CD4-positive, alpha-beta T cell treated with Interleukin-21 for 1 hour (primary cell): ENCODE measurements at places on chromosomes 4 and X.

- no peak for DNase-seq
Observed at GRCh38 chr4:15084780-15085179, 82.5 kb downstream of the CPEB2 start.

- no peak for DNase-seq
Observed at GRCh38 chr4:147103403-147103946, 157.8 kb upstream of the TTC29 start.

- no peak for DNase-seq
Observed at GRCh38 chrX:129239371-129239770, 283.9 kb downstream of the SMARCA1 start.

DNA sequence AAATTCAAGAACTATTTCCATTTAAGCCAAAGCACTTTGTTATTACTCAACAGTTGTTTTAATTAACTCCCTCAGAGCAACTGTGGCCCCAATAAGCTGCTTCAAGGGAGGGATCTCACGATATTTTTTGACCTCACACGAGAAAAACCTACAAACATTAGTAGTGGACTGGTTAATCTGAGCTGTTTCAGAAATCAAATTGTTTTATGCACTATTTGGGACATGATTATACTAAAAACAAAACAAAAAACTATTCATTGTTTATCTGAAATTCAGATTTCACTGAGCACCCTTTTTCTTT lies 74.3 kb downstream of the DCHS2 start:
- no peak for DNase-seq

DNA sequence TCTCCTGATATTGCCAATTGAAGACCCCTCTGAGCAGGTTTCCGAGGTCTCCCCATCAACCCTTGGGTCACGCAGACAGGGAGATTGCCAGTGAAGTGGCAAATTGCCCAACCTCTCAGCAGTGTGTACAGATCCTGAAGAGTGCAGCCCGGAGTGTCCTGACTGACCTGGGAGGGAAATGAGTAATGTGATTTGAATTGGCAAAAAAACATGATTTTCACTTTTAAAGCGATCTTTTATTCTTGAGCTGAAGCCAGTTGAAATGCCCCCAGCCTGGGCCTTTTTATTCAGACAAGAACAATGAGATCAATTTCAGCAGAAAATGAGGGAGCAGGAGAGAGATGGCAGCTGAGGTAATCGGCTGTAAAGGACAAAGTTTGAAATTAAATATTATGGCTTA lies 401.8 kb downstream of the RAPGEF2 start:
- no peak for DNase-seq

DNA sequence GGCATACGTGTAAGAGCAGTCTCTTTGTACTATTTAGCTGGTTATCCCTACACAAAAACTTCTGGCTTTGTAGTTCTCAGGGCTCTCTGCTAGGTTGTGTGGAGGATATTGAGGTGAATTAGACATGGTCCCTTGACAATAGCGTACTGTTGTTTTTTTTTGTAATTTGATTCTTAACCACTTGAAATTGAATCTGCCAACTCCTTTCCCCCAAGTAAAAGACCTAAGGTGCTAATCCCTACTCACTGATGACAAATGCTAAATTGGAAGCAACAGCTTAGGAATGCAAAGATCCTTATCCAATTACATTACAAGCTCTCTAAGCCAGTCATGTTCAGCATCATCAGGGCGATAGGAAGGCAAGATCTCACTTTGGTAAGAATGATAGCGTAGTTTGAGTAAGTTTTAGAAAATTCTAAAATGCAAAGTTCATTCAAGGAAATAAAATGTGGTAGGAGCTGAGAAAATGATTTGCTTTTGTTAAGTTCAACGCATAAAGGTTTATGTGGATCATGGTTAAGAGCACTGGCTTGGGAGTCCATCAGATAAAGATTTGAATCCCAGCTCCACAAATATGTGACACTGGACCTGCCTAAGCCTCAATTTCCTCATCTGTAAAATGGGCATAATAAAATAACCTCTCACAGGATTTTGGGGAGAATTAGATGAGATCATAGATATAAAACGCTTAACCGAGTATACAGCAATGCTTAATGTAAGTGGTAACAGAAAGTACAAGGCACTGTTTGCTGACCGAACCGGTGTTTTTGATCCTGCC lies 39.3 kb downstream of the DOCK11 start:
- DNase-seq = no peak

DNA sequence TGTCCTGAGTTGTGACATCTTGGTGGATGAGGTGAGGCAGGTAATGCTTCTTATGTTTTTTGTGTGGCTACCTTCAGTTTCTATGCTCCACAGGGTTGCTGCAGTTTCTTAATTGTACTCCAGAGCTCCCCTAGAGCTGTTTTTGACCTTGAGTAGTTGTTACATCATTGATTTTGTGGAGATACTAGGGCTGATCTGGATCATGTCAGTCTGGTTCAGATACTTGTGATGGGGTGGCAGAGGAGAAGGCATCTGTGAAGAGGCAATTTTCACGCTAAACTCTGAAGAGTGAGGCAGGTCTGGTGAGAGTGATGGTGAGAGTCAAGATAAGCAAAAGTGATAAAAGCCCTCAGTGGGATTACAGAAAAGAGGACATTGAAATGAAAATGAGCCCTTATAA lies 1180.2 kb downstream of the RAPGEF2 start:
- DNase-seq = no peak

GRCh38 chr4:170497112-170497511 lies 407.4 kb upstream of the AADAT start:
- no peak for DNase-seq

DNA sequence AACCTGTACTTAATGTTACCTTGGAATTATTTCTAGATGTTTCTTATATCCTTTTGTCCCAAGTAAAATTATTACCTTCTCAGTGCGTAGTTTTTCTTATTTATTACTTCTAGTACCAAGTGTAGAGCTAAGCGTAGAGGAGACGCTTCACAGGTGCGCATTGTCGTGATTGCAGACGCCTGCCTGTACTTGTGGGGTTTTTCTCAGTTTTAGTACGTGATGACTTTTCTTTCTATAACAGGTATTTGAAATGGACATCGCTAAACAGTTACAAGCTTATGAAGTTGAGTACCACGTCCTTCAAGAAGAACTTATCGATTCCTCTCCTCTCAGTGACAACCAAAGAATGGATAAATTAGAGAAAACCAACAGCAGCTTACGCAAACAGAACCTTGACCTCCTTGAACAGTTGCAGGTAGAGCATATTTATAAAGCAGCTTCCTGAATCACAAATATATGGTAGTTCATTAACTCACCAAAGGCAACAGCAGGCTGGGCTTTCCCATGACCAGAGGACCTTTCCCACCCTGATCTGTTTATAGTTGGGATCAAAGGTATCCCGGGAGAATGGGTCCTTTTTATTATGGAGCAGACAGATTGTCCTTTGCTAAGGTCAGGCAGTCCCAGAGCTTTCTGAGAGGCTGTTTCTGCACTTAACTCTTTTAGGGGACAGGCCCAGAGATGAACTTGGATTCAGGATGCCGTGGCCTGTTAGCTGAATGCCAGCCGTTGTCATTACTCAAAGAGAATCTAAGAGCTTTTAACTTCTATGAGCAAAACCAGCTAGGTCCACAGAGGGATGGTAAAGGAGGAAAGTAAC lies 172.9 kb downstream of the PTTG2 start:
- no peak for DNase-seq

- no peak for DNase-seq
Observed at GRCh38 chrX:47864300-47864699, 27.6 kb downstream of the ZNF81 start.

- no peak for DNase-seq
Observed at GRCh38 chr4:89347363-89348025, 39.9 kb upstream of the GPRIN3 start.

GRCh38 chrX:155094468-155095061 lies 23.3 kb downstream of the BRCC3 start:
- peak; percentile 61 for DNase-seq

DNA sequence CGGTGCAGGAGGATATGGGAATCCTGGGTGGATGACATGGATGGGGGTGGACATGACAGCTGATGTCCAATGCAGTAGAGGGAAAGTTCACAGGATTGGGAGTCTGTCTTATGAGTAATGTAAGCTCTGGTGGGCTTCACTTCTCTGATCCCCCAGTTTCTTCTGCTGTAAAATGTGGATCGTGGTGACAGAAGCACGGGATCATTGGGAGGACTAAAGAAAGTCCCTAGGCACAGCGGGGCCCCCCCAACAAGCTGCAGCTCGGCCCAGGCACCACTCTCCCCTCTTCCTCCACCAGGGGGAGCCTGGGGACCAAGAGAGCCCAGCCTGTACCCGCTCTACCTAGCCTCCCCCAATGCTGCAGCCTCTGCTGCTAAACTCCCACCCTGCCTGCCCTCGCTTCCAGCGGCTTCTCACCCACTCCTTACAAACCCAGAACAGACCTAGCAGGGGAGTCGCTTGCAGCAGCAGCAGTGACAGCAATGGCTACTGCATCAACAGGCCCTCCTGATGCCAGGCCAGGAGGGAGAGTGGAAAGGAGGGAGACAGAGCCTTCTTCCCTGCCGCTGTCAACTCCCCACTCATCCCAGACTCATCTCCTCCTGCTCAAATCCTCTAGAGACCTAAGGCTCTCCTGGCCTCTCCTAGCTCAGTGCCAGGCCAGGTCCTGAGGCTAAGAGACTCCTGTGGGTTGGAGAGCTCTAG lies 36.1 kb upstream of the IQSEC2 start:
- DNase-seq = peak; percentile 66

DNA sequence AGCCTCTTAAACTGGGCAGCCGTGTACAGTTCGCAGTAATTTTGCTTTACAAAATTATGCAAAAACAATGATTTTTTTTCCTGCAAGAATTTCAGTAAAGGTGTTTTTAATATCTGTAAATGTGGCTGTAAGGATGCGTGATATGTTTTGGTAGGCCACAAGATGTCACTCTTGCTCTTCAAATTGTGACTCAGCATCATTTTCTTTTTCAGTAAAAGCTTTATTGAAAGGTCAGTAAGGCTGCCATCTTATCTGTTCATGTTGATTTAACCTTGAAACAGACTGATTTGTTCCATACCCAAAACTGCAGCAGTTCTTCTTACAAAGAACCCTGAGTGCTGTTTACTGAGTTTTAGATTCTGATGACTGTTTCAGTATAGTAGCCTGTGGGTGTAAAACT lies 39.9 kb downstream of the TXLNG start:
- DNase-seq = peak; percentile 40

DNA sequence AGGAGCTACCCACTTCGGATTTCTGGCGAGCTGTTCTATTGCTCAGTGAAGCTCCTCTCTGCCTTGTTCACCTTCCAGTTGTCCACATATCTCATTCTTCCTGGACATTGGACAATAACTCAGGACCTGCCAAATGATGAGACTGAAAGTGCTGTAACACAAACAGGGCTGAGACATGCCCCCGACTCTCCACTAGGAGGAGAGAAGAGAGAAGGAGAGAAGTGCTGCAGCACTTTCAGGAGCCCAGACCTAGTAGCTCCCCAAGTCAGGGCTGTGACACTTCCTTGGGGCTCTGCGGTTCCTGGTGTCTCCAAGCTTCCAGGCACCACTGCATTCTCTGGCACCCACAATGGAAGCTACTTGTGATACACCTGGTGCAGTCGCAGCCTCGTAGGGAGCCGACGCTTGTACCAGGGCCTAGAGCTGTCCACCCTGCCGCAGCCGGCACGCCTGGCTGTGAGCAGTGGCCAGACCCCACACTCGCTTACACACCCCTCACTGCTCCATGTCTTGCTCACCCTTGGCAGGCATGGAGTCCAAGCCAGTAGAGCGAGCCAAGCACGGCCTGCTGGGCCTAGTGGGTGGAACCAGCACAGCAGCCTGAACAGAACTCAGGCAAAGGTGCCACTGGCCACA lies 234.9 kb downstream of the TECRL start:
- no peak for DNase-seq

DNA sequence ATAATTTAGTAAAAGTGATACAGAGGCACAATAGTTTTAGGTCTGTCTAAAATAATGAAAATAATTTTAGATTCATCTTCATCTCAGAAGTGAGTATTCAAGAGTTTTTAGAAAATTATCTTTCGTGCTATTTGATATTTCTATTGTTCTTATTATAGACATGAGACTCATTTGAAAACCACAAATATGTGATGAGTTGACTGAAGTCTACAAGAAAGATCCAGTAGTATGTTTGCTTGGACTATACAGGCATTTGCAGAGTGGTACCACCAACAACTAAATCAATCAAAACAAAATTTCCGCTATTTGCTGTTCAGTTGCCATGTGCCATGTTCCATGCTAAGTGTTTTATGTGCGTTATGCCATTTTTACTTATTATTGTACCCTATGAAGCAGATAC lies 1318.5 kb downstream of the STIM2 start:
- DNase-seq = no peak

- no peak for DNase-seq
Observed at GRCh38 chrX:1464971-1465285, 12.2 kb upstream of the ASMTL start.

DNA sequence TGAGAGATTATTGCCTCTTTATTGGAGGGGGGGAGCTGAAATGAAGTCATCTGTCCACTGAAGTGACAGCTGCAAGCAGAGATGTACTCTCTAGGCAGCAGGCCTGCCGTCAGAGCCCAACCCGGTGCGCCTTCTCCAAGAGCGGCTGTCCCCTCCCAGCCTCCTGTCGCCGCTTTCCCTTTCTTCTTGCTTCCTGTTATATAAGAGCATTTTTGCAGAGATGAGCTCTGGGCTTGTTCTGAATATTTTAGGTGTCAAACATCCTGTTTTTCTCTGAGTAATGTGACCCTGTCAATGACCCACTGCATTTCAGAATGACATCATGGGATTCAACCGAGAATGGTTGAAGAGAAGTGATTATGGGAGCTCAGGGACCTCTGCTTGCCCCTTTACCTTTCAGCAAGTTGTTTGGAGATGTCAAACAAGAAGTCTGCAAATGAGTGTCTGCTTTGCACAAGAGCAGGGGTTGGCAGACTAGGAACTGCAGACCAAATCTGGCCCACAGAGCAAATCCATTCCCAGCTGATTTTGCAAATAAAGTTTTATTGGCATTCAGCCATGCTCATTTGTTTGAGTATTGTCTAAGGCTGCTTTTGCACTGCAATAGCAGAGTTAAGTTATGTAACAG lies 79.9 kb downstream of the SLC9A6 start:
- DNase-seq = peak; percentile 38

GRCh38 chrX:6826856-6827255 lies 291.9 kb upstream of the VCX3A start:
- DNase-seq = no peak

- DNase-seq = no peak
Observed at GRCh38 chr4:53618321-53618720, 27.0 kb upstream of the LNX1 start.

GRCh38 chr4:171857302-171858012 lies 44.3 kb downstream of the GALNTL6 start:
- no peak for DNase-seq

- DNase-seq = no peak
Observed at GRCh38 chr4:28317221-28317620, 1456.6 kb downstream of the STIM2 start.
